ENCODE measurements at places on chromosomes 4 and X.

- no peak for DNase-seq
Observed at GRCh38 chrX:17164941-17165340, 210.1 kb upstream of the NHS start.

- DNase-seq: no peak
Observed at GRCh38 chr4:138647433-138647832, 368.1 kb upstream of the NOCT start.

DNA sequence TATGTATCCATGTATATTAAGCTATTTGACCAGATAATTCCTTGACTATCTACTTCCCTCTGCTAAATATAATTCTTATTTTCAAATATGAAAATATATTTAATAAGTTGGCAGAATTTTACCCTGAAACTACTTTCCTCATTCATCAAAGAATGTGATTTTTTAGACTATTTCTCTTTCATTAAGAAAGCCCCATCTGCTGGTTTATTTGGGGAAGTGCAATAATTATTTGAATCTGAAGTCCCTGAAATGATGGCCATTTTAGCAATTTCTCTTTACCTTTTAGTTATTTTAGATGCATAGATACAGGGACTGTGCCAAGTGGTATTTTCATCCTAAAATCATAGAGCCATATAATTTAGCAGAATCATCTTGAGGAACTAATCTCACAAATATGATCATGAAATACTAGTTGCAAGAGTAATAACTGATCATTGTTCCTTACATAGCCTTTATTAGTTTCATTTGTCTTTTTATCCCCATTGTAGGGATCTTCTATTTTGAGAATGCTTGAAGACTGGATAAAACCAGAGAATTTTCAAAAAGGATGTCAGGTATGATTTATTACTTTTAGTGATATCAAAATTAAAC is 39.0 kb downstream of the ENPEP start:
- peak; percentile 64 for DNase-seq

GRCh38 chrX:112056476-112056875 is 26.1 kb downstream of the TRPC5 start:
- DNase-seq: no peak

- DNase-seq: no peak
Observed at GRCh38 chr4:5166377-5166776, 115.1 kb downstream of the STK32B start.

DNA sequence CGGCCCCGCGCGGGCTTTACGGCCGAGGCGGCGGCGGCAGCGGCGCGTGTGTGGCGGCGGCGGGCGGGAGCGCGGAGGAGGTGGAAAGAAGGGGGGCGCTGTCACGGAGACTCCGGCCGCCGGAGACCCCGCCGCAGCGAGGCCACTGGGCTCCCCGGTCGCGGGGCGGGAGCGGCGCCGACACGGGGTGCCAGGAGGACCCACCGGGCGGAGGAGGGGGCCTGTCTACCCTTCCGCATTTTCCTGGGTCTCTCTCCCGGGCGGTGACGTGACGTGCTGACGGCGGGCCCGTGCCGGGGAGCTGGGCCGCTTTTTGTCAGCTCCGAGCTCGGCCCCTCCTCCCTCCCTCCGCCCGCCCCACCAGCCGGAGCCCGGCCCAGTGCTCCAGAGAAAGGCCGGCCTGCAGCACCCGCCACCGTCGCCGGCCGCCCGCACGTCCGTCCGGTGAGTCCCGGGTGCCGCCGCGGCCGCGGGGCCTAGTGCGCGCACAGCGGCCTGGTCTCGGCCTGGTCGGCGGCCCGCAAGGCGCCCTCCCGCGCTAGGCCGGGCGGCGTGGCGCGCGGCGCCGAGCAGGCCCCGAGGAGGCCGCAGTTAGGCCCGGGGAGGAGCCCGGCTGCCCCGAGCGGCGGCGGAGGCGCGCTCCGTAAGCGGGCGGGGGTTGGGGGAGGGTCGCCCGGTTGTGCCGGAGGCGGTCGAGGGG is at the start of gene ZFX:
Gene ZFX (plus strand): TSS at position 379 of the 700 bp plus-strand sequence. CDS start 23,014 bp downstream, outside the sequence.
- peak; percentile 79 for DNase-seq

DNA sequence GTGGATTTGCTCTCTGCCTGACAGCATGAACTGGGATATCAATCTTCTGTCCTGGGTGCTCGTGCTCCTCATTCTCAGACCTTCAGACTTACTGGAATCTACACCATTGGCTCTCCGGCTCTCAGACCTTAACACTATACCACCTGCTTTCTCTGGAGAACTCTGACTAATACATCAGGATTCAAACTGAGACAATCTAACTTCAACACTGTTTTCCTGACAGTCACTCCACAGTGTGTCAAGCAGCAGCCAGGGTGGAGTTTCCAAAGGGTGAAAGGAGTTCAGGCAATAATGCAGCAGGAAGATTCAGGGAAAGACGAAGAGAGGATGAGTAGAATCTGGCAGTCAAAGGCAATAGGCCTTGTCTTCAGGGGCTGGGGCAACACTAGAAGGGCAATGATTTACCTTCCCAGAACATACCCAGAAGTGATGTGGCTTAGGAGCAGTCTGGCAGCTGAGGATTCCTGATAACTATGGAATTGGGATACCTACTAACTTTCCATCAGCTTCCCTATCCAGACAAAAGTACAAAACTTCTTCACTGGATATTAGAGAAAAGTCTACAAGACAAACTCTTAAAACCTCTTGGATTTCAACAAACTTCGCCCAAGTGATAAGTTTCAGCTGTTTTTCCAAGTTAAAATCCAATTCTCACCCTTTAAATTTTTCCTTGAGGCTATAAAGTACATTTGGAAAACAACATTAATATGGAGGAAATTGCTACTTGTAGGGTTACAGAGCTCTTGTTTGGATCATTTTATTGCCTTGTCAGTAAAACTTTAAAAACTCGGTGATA is 58.4 kb upstream of the SLIT2 start:
- no peak for DNase-seq

DNA sequence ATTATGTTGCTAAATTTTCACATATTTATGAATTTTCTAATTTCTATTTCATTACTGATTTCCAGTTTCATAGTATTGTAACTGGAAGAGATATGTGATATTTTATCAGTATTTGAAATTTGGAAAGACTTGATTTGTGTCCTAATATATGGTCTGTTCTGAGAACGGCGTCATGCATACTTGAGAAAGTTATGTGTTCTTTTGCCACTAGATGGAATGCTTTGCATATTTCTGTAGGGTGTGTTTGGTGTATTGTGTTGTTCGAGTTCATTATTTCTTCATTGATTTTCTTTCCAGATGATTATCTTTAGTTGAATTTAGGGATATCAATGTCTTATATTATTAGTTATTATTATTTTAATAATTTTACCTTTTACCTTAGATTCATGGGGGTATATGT is 110.6 kb upstream of the ITM2A start:
- no peak for DNase-seq

- no peak for DNase-seq
Observed at GRCh38 chr4:2873329-2873728, 29.7 kb downstream of the ADD1 start.

DNA sequence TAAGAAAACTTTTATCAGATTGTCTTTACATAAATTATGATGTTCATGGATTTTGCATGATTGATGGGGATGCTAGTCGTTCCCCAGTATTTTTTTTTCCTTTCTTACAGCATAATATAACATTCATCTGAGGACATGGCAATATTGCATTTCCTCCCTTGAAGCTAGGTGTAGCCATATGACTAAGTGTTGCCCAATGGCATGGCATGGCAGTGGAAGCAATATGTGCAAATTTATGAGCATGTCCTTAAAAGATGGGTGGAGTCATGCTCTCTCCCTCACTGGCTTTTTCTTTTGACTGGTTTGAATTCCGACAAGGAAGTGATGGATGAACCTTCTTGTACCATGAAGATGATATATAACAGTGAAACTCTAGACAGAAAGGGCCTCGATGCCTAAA is 96.3 kb downstream of the BANK1 start:
- no peak for DNase-seq

GRCh38 chr4:123705419-123705818 is 308.8 kb downstream of the SPRY1 start:
- no peak for DNase-seq

- no peak for DNase-seq
Observed at GRCh38 chr4:74772783-74773182, 21.5 kb downstream of the BTC start.

- DNase-seq: no peak
Observed at GRCh38 chr4:94978904-94979303, 221.1 kb downstream of the BMPR1B start.

DNA sequence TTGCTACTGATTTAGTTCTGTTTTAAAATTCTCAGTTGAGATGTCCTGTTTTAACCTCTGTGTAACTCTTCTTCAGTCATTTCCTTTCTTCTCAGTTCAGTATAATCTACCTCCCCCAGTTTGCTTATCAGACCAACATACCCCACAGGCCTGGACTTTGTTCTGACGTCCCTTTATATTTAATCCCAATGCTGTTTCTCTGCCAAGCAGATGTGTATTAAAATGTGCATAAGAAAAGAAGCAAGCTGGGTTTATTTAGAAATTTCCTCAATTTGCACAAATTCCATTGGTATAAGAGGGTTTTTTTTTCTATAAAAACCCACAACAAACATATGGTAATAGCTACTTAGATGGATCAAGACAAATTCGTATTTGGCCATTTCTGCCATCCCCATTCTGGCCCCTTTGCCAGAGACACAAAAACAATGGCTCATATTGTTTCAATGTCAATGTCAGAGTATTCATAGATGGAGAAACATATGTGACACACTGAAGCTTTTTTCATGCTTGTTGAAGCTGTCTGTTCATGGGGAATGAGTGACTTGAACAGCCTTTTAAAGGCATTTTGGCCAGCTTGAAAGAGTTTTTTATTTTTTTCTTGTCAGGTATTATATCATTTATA is 24.5 kb downstream of the HCCS start:
- DNase-seq: no peak

GRCh38 chrX:13452283-13452682 is 117.1 kb upstream of the EGFL6 start:
- no peak for DNase-seq

- DNase-seq: no peak
Observed at GRCh38 chr4:187962926-187963325, 32.6 kb upstream of the ZFP42 start.

DNA sequence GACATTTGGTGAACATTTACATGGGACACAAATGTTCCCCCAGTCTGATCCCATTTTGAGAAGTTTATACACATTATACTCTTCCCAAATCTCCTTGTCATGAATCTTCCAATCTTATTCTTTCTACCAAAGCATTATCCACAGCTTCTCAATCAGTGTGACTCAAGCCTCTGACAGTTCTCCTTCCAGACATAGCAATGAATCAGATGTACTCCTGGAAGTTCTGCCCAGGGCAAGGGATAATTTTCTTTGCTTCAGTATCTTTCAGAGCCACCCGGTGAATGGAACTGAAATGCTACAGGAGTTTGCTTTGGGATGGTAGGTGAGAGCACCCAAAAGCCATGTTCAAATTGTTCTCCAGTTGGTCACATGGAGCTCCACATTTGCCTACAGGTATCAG is 145.5 kb downstream of the ANXA5 start:
- DNase-seq: no peak

- no peak for DNase-seq
Observed at GRCh38 chr4:76694056-76694455, 203.9 kb downstream of the SOWAHB start.

DNA sequence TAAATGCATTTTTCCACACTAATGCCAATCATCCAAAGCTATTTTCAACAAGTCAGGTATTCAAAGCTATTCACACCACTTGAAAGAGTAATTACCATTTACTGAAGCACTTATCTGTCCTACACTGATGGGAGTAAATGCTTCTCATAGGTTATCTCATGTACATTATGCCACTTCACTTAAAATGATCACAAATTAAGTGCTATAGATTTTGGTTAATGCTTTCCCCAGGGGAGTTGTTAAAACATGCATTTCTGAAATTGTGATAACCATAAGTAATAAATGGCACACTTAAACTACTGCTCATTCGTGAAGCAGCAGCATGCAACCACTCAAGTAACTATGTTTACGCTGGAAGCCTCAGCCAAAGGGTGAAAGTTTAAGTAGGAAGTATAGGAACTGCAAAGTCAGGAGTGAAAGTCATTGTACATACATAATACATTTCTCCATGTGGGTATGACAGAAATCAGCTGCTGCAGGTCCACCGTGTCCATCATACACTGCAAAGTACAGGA is 6.6 kb downstream of the PPM1K start:
- no peak for DNase-seq

GRCh38 chrX:39693298-39693697 is 404.5 kb downstream of the BCOR start:
- DNase-seq: no peak

DNA sequence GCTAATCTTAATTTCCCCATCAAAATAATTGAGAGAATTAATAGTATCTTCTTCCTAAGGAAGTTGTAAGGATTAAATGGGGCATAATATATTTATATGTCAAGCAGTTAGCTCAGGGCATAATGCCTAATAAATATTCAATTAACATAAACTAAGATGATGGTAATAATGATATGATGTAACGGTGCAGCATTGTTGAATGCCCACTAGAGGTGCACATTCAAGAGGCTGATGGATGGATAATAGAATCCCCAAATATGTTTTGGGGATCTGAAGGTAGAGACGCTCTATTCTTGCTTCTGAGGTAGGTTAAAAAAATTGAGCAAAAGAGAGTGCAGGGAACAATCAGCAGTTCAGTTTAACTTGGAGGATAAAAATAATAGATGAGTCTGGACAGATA is 37.1 kb downstream of the ATOH1 start:
- DNase-seq: no peak

DNA sequence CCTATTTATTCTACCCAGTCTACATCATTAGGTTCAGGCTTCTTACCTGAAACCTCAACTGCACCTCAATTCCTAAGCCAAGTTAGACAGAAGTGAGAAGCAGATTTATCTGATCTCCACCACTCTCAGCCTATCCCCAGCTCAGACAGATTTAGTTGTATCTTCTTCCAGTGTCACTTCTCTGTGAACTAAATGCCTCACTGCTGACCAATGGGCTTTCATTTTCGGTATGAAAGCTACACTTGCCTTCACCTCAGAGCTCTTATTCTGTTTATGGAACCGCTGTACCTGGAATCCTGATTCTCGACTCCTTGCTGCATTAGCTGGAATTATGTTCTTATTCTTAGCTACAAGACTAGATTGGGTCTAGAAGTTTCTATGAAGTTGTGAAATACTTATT is 833.2 kb downstream of the CCSER1 start:
- no peak for DNase-seq

- DNase-seq: no peak
Observed at GRCh38 chr4:152463562-152463961, 72.3 kb downstream of the FBXW7 start.

DNA sequence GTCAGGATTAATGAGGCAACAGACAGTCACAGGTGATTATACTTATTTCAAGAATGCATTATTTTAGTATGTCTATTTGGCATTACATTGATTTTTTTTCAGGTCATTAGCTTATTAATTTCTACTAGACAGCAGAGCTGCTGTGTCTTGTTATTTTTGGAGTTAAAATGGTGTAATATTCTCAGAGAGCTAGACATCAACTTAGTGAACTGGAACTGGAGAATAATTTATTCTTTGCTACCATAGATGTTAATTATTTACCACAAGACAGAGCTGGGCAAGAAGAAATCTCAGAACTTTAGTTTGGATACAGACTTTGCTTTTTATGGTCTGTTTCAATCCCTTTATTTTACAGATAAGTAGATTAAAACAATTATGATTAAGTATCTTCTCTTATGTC is 10.2 kb upstream of the HPGD start:
- DNase-seq: no peak

Data from CD4-positive, alpha-beta T cell treated with Interferon alpha-2 for 1 hour (primary cell).